IMR-90 (cell line): ENCODE measurements at places on chromosomes 2 and 18. TPM values are rescaled to one million over a fixed set of nuclear protein-coding genes. Genes with fewer than 3 reads are reported as not detected.

GRCh38 chr2:196143730-196144131 is 27.6 kb downstream of the STK17B start:
- H3K27ac ChIP-seq, result no peak overlapping the region
- H3K4me3 ChIP-seq, result no peak overlapping the region
- peaks cover 24% of the 10 kb centered on the region for H3K36me3 ChIP-seq
- peaks cover 1% of the 10 kb centered on the region for H3K4me1 ChIP-seq
- no peaks in the 10 kb centered on the region for H3K27me3 ChIP-seq

Gene SAG
- polyA plus RNA-seq, result not detected in 2 replicates

Gene SLC14A1
- 18.3 and 20.5 TPM in 2 replicates for polyA plus RNA-seq

Gene MAP3K19
- polyA plus RNA-seq, result not detected in 2 replicates

Gene HOXD9
- not detected in 2 replicates for polyA plus RNA-seq
